Chondrocyte (in vitro differentiated cells): ENCODE measurements at places on chromosomes 16 and 17.

DNA sequence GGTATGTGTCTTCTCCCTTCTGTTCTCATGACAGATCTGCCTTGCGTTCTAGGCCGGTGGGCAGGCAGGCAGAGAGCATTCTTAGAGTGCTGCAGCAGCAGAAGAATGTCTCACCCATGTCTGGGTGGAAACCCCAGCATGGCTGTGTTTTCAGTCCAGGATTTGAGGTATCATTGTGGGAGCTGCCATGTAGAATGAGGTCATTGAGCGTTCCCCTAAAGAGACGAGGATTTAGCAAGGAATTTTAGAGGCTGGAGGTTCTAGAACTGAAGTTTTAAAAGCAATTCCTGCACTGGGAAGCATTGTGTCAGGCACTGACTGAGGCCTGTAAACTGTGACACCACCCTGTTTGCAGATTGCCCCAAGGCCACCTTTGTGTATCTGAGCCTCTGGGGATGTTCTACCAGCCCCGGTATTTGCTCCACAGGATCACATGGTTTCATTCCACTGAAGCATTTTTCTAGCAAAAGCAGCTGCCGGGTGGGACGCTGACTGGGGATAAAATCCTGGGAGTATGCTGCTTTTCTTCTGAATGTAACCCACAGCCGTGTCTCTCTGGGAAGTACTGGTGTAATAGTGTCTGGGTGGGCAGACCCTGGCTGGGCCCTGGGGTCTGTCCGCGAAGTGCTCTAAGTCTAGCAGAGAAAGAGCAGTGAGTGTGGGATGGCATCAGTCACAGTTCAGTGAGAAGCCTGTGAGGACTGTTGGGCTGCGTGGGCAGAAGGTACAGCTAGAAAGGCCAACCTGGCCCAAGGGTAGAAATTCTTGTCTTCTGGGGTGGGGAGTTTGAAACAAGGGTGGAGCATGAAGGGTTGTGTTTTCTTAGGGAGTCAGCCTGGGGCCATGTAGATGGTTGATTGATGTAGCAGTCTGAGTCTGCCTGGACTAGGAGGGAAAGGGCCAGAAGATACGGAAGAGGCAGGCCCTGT, 30.2 kb downstream of the PLCD3 start:
- DNase-seq = no peak

- DNase-seq = no peak
These were observed 268.6 kb downstream of the HAPSTR1 start for GRCh38 chr16:9360075-9360474.

DNA sequence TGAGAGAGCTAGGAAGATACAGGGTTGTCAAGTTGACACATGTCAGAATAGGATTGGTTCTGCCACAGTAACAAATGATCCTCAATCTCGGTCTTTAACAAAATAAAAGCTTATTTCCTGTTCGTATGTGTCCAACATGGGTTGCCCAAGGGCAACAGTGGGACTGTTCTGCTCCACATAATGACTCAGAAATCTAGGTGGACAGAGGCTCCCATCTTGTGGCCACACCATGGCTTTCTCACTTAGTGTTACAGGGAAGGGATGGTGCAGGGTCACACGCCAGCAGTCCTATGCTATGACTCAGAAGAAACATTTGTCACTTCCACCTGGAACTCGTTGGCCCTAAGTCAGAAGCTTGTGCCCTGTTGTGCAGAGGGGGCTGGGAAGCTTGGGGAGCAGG, 364.9 kb downstream of the SNX29 start:
- no peak for DNase-seq

DNA sequence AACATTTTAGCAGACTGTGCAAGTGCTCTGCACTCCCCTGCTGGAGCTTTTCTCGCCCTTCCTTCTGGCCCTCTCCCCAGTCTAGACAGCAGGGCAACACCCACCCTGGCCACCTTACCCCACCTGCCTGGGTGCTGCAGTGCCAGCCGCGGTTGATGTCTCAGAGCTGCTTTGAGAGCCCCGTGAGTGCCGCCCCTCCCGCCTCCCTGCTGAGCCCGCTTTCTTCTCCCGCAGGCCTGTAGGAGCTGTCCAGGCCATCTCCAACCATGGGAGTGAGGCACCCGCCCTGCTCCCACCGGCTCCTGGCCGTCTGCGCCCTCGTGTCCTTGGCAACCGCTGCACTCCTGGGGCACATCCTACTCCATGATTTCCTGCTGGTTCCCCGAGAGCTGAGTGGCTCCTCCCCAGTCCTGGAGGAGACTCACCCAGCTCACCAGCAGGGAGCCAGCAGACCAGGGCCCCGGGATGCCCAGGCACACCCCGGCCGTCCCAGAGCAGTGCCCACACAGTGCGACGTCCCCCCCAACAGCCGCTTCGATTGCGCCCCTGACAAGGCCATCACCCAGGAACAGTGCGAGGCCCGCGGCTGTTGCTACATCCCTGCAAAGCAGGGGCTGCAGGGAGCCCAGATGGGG, 3.1 kb downstream of the GAA start:
- DNase-seq = peak; percentile 76

DNA sequence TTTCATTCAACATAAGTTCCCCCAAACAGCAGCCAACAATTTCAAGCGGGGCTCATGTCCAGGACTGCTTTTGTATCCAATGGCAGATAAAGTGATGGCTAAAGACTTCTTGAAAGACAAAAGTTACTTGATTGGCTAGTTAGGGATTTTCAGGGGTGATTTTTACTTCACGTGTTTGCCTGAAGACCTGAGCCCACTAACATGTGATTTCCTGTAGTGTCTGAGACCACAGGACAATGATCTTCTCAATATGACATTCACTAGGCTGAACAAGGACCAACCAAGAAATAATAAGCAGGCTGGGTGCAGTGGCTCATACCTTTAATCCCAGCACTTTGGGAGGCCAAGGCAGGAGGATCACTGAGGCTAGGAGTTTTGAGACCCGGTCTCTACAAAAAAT, 10.4 kb downstream of the TVP23A start:
- DNase-seq = no peak

- DNase-seq = no peak
These were observed 50.9 kb upstream of the MTSS2 start for GRCh38 chr16:70736465-70737376.

- peak; percentile 89 for DNase-seq
These were observed 38.9 kb downstream of the LMF1 start for GRCh38 chr16:931626-932500.
